Osteoblast (primary cell): ENCODE measurements at places on chromosomes 1 and 21. TPM values are rescaled to one million over a fixed set of nuclear protein-coding genes. Genes with fewer than 3 reads are reported as not detected.

The SMIM11 gene
- total RNA-seq, result 8.0 and 18.5 TPM in 2 replicates

The PDE9A gene
- total RNA-seq, result 0.36 TPM in 1 of 2 replicates, not detected in the other

The MYOM3 gene
- under 0.01 TPM in 1 of 2 replicates, not detected in the other for total RNA-seq

The TMCC2 gene
- 1.8 and 2.9 TPM in 2 replicates for total RNA-seq

The MPL gene
- not detected in 2 replicates for total RNA-seq

The NUP210L gene
- total RNA-seq, result under 0.01 TPM in 2 replicates

The GBP5 gene
- total RNA-seq, result under 0.01 TPM in 2 replicates

The OR6N1 gene
- not detected in 2 replicates for total RNA-seq

DNA sequence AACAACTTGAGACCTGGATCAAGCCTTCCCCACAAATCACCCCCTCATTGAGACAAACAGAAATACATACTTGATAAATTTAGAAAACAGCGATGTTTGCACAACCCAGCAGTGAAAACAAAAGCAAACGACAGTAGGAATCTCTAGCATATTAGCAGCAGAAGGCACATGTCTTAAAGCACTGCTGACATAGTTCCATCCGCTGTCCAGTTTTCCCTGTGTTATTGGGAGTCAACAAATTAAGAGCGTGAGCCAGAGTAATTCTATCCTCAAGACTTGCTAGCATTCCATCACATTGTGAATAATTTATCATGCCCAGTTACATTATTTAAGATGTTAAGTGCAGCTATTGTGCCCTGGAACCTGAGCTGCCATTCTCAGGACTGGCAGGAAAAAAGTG is 55.3 kb downstream of the IGSF5 start:
- H3K27me3 ChIP-seq, result no peaks in the 10 kb centered on the region
- H3K27ac ChIP-seq, result no peak overlapping the region
- no peaks in the 10 kb centered on the region for H3K4me1 ChIP-seq
- H3K36me3 ChIP-seq, result no peaks in the 10 kb centered on the region
- DNase-seq, result no peak
- no peak overlapping the region for H3K4me3 ChIP-seq

DNA sequence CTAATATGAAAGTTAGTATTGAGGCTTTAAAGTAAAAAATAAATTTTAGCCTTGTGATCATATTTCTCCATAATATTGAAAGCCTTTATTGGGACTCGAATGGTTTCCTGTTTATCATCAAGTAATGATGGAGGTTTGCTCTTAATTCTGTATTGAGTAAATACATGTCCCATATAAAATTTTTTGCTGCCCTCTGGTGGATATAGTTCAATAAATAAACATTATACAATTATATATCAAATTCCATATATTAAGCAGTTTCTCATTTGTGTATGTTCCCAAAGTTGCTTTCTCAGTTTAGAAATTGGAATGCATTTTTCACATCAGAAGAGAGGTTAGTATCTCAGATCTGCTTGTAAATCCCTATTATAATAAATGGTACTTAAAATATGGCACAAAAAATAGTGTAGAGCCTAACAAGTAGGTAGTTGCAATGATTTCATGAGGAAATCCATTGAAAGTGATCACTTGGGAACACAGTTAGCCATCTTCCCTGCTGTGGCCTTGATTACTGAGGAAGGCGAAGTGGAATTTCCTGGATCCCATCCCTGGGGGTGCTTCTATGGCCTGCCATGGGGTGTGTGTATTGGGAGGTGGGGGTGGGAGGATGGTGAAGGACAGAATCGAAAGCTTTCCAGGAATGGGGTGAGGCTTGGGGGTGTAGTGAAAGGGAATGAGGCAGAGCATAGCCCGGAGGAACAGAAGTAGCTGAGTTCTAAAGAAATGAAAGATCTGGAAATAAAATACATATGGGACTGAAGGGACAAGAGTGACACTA is 84.1 kb upstream of the C21orf91 start:
- H3K36me3 ChIP-seq, result no peaks in the 10 kb centered on the region
- H3K4me1 ChIP-seq, result peaks cover 3% of the 10 kb centered on the region
- peaks cover 2% of the 10 kb centered on the region for H3K27me3 ChIP-seq
- DNase-seq, result no peak
- no peak overlapping the region for H3K4me3 ChIP-seq

DNA sequence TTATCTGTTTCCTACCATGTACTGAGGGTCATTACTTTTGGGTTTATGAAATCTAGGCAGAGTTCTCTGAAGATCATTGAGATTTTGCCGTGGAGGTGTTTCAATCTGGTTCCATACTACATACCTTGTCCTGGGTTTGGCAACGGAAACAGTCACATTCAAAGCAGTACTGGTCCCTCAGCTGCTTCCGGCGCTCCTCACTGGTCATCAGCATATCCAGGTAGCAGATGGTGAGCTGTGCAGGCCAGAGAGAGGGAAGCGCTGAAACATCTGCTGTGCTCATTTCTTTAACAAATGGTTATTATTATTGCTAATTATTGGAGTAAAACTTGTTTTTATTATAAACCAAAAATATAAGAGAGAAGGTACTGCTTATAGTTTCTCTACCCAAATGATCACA is 591.7 kb downstream of the SMYD3 start:
- no peaks in the 10 kb centered on the region for H3K27me3 ChIP-seq
- no peak for DNase-seq
- H3K4me3 ChIP-seq, result no peak overlapping the region
- H3K36me3 ChIP-seq, result peaks cover 3% of the 10 kb centered on the region
- H3K27ac ChIP-seq, result no peak overlapping the region

GRCh38 chr1:151653397-151653796 is 41.5 kb downstream of the SNX27 start:
- no peak overlapping the region for H3K4me3 ChIP-seq
- no peaks in the 10 kb centered on the region for H3K27me3 ChIP-seq
- peaks cover 10% of the 10 kb centered on the region for H3K4me1 ChIP-seq
- no peak overlapping the region for H3K27ac ChIP-seq
- H3K36me3 ChIP-seq, result peaks cover 5% of the 10 kb centered on the region
- DNase-seq, result no peak

GRCh38 chr21:44846485-44847260 is 26.8 kb downstream of the PTTG1IP start:
- H3K27ac ChIP-seq, result peak overlapping the region; percentile 68
- peak overlapping the region; percentile 69 for H3K4me3 ChIP-seq
- H3K4me1 ChIP-seq, result peaks cover 18% of the 10 kb centered on the region
- peaks cover 26% of the 10 kb centered on the region for H3K36me3 ChIP-seq
- DNase-seq, result peak; percentile 98
- peaks cover 15% of the 10 kb centered on the region for H3K27me3 ChIP-seq

- H3K36me3 ChIP-seq, result no peaks in the 10 kb centered on the region
- no peak for DNase-seq
- H3K4me1 ChIP-seq, result no peaks in the 10 kb centered on the region
- no peaks in the 10 kb centered on the region for H3K27me3 ChIP-seq
Measured at GRCh38 chr1:58075188-58075578, 471.3 kb downstream of the OMA1 start.

DNA sequence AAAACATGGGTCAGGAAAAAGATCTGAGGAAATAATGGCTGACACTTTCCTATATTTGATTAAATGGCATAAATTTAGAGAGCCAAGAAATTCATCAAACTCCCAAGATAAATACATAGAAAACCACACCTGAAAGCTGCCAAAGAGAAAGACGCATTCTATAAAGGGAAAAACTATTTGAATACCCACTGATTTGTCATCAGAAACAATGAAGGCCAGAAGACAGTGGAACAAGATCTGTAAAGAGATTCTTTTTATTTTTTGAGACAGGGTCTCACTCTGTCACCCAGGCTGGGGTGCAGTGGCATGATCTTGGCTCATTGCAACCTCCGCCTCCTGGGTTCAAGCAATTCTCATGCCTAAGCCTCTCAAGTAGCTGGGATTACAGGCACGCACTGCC is 17.4 kb downstream of the SDE2 start:
- no peaks in the 10 kb centered on the region for H3K27me3 ChIP-seq
- H3K27ac ChIP-seq, result no peak overlapping the region
- H3K4me1 ChIP-seq, result no peaks in the 10 kb centered on the region
- DNase-seq, result no peak
- peaks cover 67% of the 10 kb centered on the region for H3K36me3 ChIP-seq

- no peak overlapping the region for H3K4me3 ChIP-seq
- H3K27me3 ChIP-seq, result no peaks in the 10 kb centered on the region
- peaks cover 10% of the 10 kb centered on the region for H3K36me3 ChIP-seq
Measured at GRCh38 chr1:41153750-41154274, 88.3 kb downstream of the SCMH1 start.

DNA sequence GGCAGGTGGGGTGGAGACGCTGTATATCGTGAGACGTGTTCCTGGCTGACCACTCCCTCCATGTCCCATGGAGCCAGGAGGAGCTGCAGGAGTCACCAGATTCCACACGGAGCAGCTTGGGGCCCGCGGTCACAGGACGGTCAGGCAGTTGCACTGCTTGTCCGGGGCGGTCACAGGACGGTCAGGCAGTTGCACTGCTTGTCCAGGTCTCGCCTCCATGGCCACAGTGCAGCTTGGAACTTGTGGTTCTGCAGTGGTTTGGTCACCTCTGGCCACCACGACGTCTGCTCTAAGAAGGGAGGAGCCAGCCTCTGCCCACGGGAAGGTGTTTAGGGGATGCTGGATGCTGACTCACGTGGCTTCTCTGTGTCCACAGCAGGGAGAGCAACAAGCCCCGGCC is 33.0 kb downstream of the SLX9 start:
- no peak overlapping the region for H3K4me3 ChIP-seq
- H3K27me3 ChIP-seq, result no peaks in the 10 kb centered on the region
- peak; percentile 57 for DNase-seq
- H3K27ac ChIP-seq, result no peak overlapping the region
- H3K4me1 ChIP-seq, result peaks cover 9% of the 10 kb centered on the region
- H3K36me3 ChIP-seq, result peaks cover 8% of the 10 kb centered on the region

DNA sequence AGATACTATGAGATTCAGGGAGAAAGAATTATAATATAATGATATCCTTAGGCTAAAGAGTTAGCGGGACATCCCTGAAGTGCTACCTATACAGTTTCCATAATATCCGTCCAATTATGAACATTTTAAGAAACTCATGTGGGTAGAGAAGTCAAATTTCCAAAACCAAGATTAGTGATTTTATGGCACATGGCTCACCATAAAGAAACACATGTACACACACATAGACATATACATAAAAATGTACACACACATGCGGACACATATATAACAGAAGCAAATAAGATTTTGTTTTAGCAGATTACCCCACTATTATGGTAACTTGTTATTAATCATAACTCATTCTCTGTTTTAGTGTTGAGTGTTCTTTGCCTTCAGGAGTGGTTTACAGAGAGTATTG is 566.7 kb upstream of the NEGR1 start:
- H3K27ac ChIP-seq, result no peak overlapping the region
- no peaks in the 10 kb centered on the region for H3K36me3 ChIP-seq
- no peak overlapping the region for H3K4me3 ChIP-seq
- DNase-seq, result no peak
- no peaks in the 10 kb centered on the region for H3K4me1 ChIP-seq

DNA sequence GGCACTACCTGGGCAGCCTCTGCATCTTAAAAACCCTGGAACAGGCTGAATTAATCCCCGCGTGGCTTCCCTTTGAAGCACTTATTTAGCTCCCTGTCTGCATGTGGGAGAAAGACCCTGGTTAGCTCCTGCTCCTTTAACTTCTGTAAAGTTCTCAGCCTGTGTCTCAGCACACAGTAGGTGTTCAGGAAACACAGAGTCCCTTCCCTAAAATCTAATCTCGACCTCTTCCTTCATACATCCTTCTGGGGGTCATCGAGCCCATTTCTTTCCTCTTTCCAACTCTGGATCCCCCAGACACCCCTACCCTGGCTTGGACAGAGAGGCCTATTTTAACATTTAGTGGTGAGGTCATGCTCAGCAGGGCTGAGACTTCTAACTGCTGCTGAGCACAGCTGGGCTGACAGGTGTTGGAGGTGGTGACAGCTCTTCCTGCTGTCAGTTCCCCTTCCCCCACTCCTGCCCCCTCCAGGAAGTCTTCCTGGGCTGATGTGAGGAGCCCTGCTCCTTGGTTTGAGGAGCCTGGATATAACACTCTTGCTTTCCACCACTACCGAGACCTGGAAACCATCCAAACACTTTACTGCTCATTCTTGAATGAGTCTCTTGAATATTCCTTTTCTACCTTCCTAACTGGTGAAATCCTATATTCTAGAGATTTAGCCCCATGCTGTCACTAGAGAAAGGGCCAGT is 5.3 kb downstream of the E2F2 start:
- H3K4me3 ChIP-seq, result no peak overlapping the region
- no peaks in the 10 kb centered on the region for H3K36me3 ChIP-seq
- no peaks in the 10 kb centered on the region for H3K27me3 ChIP-seq
- H3K4me1 ChIP-seq, result peaks cover 10% of the 10 kb centered on the region

DNA sequence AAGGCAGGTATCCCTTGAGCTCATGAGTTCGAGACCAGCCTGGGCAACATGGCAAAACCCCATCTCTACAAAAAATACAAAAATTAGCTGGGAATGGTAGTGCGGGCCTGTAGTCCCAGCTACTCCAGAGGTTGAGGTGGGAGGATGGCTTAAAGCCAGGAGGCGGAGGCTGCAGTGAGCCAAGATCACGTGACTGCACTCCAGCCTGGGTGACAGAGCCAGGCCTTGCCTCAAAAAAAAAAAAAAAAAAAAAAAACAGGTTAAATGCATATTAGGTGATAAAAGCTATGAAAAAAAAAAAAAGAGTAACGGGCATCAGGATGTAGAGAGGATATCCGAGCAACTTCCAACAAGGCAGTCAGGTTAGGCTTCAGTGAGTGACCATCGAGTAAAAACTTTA is 2.8 kb upstream of the SRRM1 start:
- no peak overlapping the region for H3K27ac ChIP-seq
- H3K4me1 ChIP-seq, result peaks cover 22% of the 10 kb centered on the region
- no peak overlapping the region for H3K4me3 ChIP-seq
- H3K36me3 ChIP-seq, result no peaks in the 10 kb centered on the region
- DNase-seq, result no peak

GRCh38 chr1:8848663-8849386 is 29.7 kb downstream of the ENO1 start:
- peaks cover 13% of the 10 kb centered on the region for H3K27me3 ChIP-seq
- no peak overlapping the region for H3K4me3 ChIP-seq
- H3K27ac ChIP-seq, result no peak overlapping the region

GRCh38 chr1:13512472-13512871 is 1.3 kb downstream of the LRRC38 start:
- H3K36me3 ChIP-seq, result no peaks in the 10 kb centered on the region
- no peak overlapping the region for H3K27ac ChIP-seq
- no peaks in the 10 kb centered on the region for H3K4me1 ChIP-seq

DNA sequence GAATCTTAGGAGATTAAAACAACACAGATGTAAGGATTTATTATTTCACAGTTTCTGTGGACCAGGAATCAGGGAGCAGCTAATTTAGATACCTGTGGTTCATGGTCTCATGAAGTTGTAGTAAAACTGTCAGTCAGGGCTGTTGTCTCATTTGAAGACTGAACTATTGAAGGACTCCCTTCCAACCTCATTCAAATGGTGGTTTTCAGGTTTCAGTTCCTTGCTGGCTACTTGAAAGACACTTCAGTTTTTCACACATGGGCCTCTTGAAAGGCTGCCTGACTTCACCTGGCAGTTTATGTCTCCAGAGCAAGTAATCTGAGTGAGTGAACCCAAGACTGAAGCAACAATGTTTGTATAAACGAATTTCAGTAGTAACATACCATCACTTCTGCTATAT is 915.9 kb downstream of the PLA2G4A start:
- DNase-seq, result no peak
- no peaks in the 10 kb centered on the region for H3K4me1 ChIP-seq
- no peaks in the 10 kb centered on the region for H3K36me3 ChIP-seq
- H3K27me3 ChIP-seq, result no peaks in the 10 kb centered on the region

- H3K4me3 ChIP-seq, result no peak overlapping the region
- DNase-seq, result peak; percentile 66
- no peak overlapping the region for H3K27ac ChIP-seq
- H3K36me3 ChIP-seq, result no peaks in the 10 kb centered on the region
Measured at GRCh38 chr1:23522244-23522982, 8.6 kb downstream of the E2F2 start.

- H3K27me3 ChIP-seq, result no peaks in the 10 kb centered on the region
- H3K4me3 ChIP-seq, result peak overlapping the region; percentile 84
- H3K4me1 ChIP-seq, result peaks cover 11% of the 10 kb centered on the region
- DNase-seq, result peak; percentile 95
- H3K27ac ChIP-seq, result peak overlapping the region; percentile 82
- no peaks in the 10 kb centered on the region for H3K36me3 ChIP-seq
Measured at GRCh38 chr21:41877901-41878830, 978 bp downstream of the PRDM15 start.
